ENCODE measurements at places on chromosomes 7 and 10. TPM values are rescaled to one million over a fixed set of nuclear protein-coding genes. Genes with fewer than 3 reads are reported as not detected.

GRCh38 chr7:12210179-12211053 lies 678 bp upstream of the TMEM106B start:
- peak overlapping the region; percentile 54 for H3K4me3 ChIP-seq
- H3K36me3 ChIP-seq, result no peaks in the 10 kb centered on the region
- DNase-seq, result no peak

DNA sequence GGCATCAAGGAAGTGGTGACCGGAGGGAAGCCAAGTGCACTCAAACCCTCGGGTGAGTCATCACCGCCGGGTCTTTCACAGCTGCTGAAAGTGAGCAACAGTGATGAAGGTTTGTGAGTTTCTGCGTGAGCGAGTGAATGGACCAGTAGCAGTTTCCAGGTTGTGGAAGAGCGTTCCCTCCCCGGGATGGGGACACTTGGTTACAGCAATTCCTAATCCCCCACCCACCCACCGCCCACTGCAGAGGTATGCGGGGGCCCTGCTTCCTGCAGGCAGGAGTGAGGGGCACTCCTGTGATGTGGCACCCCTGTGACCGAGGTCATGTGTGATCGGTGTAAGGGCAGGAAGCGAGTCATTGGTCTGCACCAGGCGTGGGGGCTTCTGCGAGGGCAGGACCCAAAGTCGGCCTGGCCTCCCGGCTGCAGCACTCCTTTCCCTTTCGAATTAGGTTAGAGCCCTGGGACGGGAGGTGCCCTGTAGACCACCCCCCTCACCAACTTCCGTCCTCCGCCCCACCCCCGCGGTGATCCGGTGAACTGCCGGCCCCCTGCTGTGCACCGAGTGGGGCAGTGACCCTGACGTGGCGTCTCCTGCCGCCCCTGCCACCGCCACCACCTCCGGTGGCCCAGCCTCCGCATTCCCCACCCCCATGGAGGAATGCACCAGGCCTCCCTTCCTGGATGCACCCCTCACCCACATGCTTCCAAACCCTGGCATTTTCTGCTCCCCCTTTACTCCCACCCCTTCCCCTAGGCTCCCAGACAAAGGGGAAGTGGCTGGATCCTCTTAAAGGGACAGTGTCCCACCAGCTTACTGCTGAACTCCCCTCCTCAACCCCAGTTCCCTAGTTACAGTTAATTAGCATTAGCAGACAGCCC lies 10.9 kb downstream of the LIMK1 start:
- peaks cover 35% of the 10 kb centered on the region for H3K36me3 ChIP-seq
- H3K4me1 ChIP-seq, result peaks cover 40% of the 10 kb centered on the region
- DNase-seq, result peak; percentile 51

The PRSS2 gene
- 36.8 TPM for total RNA-seq

The VPS37D gene
- total RNA-seq, result 9.5 TPM

DNA sequence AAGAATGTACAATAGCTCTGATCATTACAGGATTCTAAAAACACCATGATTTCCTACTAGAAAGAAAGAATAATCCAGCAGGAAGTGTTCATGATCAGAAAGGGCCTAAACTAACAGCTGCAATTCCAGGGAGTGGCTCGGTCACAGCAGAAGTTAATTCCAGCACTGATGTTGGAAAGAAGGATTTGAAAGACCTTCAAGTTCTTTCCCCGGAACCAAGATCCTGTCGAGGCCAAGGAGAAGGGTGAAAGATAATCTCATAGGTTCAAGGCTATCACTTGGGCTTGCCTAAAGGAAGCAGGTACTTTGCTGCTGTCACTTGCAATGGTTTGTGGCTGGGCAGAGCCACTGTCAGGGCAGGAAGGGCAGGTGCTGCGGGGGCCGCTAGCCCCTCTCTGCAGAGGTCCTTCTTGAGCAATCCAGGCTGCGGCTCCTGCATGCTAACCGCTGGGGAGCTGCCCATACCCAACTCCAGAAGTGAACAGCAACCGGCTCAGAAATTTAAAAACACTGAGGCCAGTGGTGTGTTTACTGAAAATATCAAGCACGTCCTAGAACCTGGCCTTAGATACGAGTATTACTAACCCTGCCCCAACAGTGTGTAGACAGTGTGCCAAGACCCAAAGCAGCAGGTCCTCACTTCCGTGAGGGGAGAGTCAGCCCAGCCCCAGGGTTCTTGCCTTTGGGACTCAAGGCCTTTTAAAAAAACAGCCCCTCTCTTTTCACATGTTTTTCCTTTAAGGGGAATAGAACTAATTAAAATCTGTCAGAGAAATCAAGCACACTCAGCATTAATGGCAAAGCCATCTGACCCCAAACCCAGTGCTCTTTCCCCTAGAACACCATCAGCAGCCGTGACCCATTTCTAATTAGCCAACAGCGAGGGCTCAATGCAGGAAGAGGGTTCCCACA lies 76.8 kb downstream of the VIPR2 start:
- H3K4me1 ChIP-seq, result no peaks in the 10 kb centered on the region
- no peaks in the 10 kb centered on the region for H3K27me3 ChIP-seq
- DNase-seq, result no peak
- H3K36me3 ChIP-seq, result no peaks in the 10 kb centered on the region
- no peak overlapping the region for H3K4me3 ChIP-seq
- no peak overlapping the region for H3K27ac ChIP-seq

The KRIT1 gene
- total RNA-seq, result 32.4 TPM

The AKR1C8 gene
- not detected for total RNA-seq

GRCh38 chr10:77721815-77722214 lies 84.2 kb upstream of the KCNMA1 start:
- H3K36me3 ChIP-seq, result no peaks in the 10 kb centered on the region
- peaks cover 12% of the 10 kb centered on the region for H3K4me1 ChIP-seq
- H3K4me3 ChIP-seq, result no peak overlapping the region

DNA sequence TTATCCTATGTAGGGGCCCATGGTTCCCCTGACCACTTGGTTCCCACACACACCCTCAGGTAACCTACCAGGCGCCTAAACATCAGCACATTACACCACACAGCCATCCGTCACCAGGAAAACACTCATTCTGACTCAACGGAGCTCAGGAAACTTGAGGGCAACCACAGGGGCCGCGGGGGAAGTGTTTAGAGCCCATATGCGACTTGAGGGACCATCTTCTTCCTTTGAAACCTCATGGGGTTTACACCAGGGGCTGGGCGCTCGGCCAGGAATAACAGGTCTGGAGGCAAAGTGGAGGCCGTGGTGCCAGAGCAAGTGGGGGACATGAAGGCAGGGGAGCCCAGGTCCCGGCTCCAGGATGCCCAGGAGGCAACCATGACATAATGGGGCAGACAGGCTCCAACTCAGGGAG lies 1.5 kb downstream of the STX1A start:
- H3K27ac ChIP-seq, result peak overlapping the region; percentile 81
- H3K4me3 ChIP-seq, result peak overlapping the region; percentile 93
- peak; percentile 73 for DNase-seq

The MYO1G gene
- 0.74 TPM for total RNA-seq

The ZMIZ1 gene
- total RNA-seq, result 28.4 TPM

The GDF10 gene
- total RNA-seq, result not detected

DNA sequence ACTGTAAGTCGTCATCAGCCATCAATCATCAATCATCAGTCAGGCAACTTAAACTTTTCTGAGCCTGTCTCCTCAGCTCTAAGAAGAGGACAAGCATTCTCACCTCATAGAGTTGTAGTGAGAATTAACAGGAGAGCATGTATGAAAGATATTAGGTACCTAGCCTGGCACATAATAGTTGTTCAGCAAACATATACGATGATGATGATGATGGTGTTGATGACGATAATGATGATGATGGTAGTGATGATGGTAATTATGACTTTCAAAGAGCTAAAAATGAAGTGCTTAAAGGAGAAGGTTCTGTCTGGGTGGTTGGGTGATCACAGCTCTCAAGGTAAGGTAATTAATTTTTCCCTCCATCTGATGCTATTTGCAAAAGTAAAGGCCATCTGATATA lies 55.1 kb upstream of the ADRB1 start:
- peaks cover under 1% of the 10 kb centered on the region for H3K4me1 ChIP-seq
- no peaks in the 10 kb centered on the region for H3K36me3 ChIP-seq
- H3K4me3 ChIP-seq, result no peak overlapping the region

The PRF1 gene
- total RNA-seq, result 6.4 TPM

- no peaks in the 10 kb centered on the region for H3K4me1 ChIP-seq
- no peak overlapping the region for H3K4me3 ChIP-seq
- no peaks in the 10 kb centered on the region for H3K27me3 ChIP-seq
- no peak overlapping the region for H3K27ac ChIP-seq
Observed at GRCh38 chr10:129609551-129609950, 142.5 kb downstream of the MGMT start.

The EBLN1 gene
- total RNA-seq, result not detected

GRCh38 chr7:46143949-46144917 lies 223.2 kb upstream of the IGFBP3 start:
- no peak for DNase-seq
- H3K27me3 ChIP-seq, result no peaks in the 10 kb centered on the region
- no peaks in the 10 kb centered on the region for H3K4me1 ChIP-seq

- H3K4me1 ChIP-seq, result no peaks in the 10 kb centered on the region
- no peak overlapping the region for H3K4me3 ChIP-seq
- H3K27ac ChIP-seq, result no peak overlapping the region
- no peak for DNase-seq
Observed at GRCh38 chr10:78533098-78533497, 499.4 kb downstream of the RPS24 start.

- no peaks in the 10 kb centered on the region for H3K27me3 ChIP-seq
- no peak overlapping the region for H3K4me3 ChIP-seq
- DNase-seq, result no peak
- H3K27ac ChIP-seq, result no peak overlapping the region
- H3K36me3 ChIP-seq, result no peaks in the 10 kb centered on the region
Observed at GRCh38 chr10:5529702-5530411, 5.1 kb downstream of the CALML3 start.

GRCh38 chr10:44363716-44364115 lies 21.2 kb downstream of the CXCL12 start:
- no peak for DNase-seq
- peaks cover 22% of the 10 kb centered on the region for H3K27me3 ChIP-seq
- H3K27ac ChIP-seq, result no peak overlapping the region
- H3K4me1 ChIP-seq, result no peaks in the 10 kb centered on the region

The DOCK4 gene
- total RNA-seq, result 2.2 TPM

DNA sequence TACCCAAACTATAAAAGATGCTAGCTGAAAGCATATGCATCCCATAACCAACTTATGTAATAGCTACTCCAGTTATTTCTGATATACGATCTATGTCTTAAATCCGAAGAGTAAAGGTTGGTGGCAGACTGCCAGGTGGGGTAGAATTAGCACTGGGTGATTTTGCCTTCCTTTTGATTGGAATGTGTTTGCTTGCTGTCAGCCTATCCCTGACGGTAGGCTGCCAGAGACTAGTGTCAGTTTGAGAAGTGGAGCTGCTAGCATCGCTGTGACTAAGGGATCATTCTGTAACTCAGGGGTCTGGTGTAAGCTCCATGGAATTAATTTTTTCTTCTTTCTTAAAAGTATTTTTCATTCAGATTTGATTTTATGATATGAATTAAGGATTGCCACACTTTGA lies 9.5 kb upstream of the SEM1 start:
- H3K27me3 ChIP-seq, result 0 out of 2 replicates have a peak, but pooled peaks cover 15% of the 10 kb centered on the region
- H3K4me3 ChIP-seq, result no peak overlapping the region
- H3K36me3 ChIP-seq, result no peaks in the 10 kb centered on the region
- H3K4me1 ChIP-seq, result no peaks in the 10 kb centered on the region
- no peak for DNase-seq

GRCh38 chr10:23418051-23418681 lies 20.7 kb upstream of the OTUD1 start:
- H3K4me3 ChIP-seq, result no peak overlapping the region
- H3K27me3 ChIP-seq, result no peaks in the 10 kb centered on the region
- DNase-seq, result no peak
- no peaks in the 10 kb centered on the region for H3K36me3 ChIP-seq

The AASS gene
- total RNA-seq, result 5.1 TPM

GRCh38 chr7:128912281-128912680 lies 1.8 kb upstream of the KCP start:
- no peaks in the 10 kb centered on the region for H3K27me3 ChIP-seq
- H3K4me1 ChIP-seq, result no peaks in the 10 kb centered on the region
- DNase-seq, result no peak
- no peaks in the 10 kb centered on the region for H3K36me3 ChIP-seq

DNA sequence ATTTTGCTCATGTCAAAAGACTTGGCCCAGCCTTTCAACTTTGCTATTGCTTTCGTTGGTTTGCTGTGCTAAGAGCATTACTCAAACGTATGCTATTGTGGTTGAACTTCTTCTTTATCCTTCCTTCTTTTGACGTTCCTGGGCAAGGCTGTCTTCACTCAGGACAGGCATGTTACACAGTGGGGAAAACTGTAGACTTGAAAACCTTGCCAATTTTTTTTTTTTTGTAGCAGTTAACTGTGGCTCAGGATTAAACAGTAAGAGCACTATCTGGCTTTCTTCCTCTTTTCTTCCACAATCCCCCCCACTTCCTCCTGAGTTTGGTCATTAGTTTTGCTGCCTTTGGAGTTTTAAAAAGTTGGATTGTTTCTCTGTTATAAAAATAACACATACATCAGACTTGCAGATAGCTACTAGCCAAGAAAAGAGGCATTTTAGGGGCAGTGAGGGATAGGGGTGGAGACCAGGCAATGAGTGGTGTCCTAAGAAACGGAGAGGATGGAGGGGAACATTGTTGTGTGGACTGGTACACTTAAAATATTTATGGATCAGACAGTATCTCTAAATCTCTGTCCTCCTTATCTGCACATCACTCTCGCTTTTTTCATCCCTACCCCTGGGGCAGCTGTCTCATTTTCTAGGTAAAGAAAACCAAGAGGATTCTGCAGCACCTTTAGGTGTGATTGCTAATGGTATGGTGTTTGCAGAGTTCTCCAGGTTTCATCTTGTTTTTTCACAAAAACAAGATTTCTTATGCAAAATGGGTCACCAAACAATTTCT lies 181.7 kb downstream of the LRMDA start:
- no peak overlapping the region for H3K27ac ChIP-seq
- H3K36me3 ChIP-seq, result no peaks in the 10 kb centered on the region
- H3K4me1 ChIP-seq, result no peaks in the 10 kb centered on the region
- H3K4me3 ChIP-seq, result no peak overlapping the region
- DNase-seq, result no peak
- H3K27me3 ChIP-seq, result peaks cover 19% of the 10 kb centered on the region

DNA sequence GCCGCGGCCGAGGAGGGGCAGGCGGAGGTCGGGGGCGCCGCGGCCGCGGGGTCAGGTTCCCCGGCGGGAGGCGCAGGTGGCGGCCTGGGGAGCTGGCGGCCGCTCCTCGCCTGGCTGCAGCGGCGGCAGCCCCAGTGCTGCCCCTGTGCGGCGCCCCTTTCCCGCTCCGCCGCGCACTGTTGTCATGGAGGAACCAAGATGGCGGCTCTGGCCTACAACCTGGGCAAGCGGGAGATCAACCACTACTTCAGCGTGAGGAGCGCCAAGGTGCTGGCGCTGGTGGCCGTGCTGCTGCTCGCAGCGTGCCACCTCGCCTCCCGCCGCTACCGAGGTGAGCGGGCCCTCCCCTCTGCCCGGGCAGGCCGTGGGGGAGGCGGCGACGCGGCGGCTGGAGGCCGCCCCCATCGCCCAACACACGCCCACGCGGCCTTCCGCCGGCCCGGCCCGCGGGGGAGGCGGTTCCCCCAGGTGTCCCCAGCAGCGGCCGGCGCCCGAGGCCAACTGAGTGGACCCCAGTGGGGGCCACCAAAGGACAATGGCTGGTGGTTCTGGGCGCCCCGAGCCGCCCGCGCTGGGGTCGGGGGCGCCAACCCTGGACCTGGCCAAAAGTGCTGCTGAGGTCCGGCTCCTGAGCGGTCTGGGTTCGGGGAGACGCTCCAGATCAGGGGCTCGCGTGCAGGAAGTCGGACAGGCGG lies 425 bp downstream of the CASD1 start:
- H3K27ac ChIP-seq, result peak overlapping the region; percentile 86
- no peaks in the 10 kb centered on the region for H3K36me3 ChIP-seq
- no peak for DNase-seq

Data from HCT116 (cell line).